A549 treated with RU486 at 1 μM for 4 hours (cell line): ENCODE measurements at places on chromosomes 16 and 17. TPM values are rescaled to one million over a fixed set of nuclear protein-coding genes. Genes with fewer than 3 reads are reported as not detected.

C16orf89 gene
- total RNA-seq: not detected in 5 replicates

KRTAP4-9 gene
- not detected in 5 replicates for total RNA-seq

QRICH2 gene
- total RNA-seq: 0.56 to 1.9 TPM (median 0.67 TPM) in 5 replicates

LRRC75A gene
- total RNA-seq: 0.54 to 1.2 TPM (median 1.0 TPM) in 5 replicates

ZNF205 gene
- 9.2 to 14.3 TPM (median 13.2 TPM) in 5 replicates for total RNA-seq

TP53TG3 gene
- 0.42 to 0.82 TPM (median 0.45 TPM) in 3 of 5 replicates, not detected in the others for total RNA-seq

DCAF7 gene
- 44.9 to 64.7 TPM (median 61.8 TPM) in 5 replicates for total RNA-seq

PLSCR3 gene
- total RNA-seq: 35.0 to 47.4 TPM (median 36.8 TPM) in 5 replicates

CCDC200 gene
- total RNA-seq: not detected in 5 replicates

CLEC18C gene
- total RNA-seq: 0.08 to 0.13 TPM in 2 of 5 replicates, not detected in the others

KRTAP4-5 gene
- not detected in 5 replicates for total RNA-seq

ERI2 gene
- 9.2 to 13.5 TPM (median 13.0 TPM) in 5 replicates for total RNA-seq

RASL10B gene
- total RNA-seq: 0.05 to 0.13 TPM (median 0.08 TPM) in 4 of 5 replicates, not detected in the other

HEATR3 gene
- total RNA-seq: 12.8 to 16.3 TPM (median 14.7 TPM) in 5 replicates

RNF222 gene
- not detected in 5 replicates for total RNA-seq

MT1H gene
- not detected in 5 replicates for total RNA-seq

TRPV3 gene
- 0.22 to 0.34 TPM (median 0.31 TPM) in 5 replicates for total RNA-seq

CNGB1 gene
- 0.07 to 0.25 TPM (median 0.13 TPM) in 5 replicates for total RNA-seq

KIAA0513 gene
- total RNA-seq: 1.3 to 2.2 TPM (median 2.0 TPM) in 5 replicates

ITFG1 gene
- total RNA-seq: 25.4 to 43.9 TPM (median 41.1 TPM) in 5 replicates
